ENCODE measurements at places on chromosomes 4 and X.

- no peak for DNase-seq
Measured at GRCh38 chrX:10130354-10130753, 26.4 kb upstream of the CLCN4 start.

GRCh38 chr4:164926301-164926700, 49.3 kb downstream of the APELA start:
- no peak for DNase-seq

GRCh38 chr4:7516773-7517144, 82.0 kb upstream of the PSAPL1 start:
- no peak for DNase-seq

GRCh38 chr4:8427761-8428287, 12.7 kb downstream of the ACOX3 start:
- DNase-seq: no peak

- DNase-seq: no peak
Measured at GRCh38 chr4:119655111-119655837, 26.7 kb upstream of the PDE5A start.

DNA sequence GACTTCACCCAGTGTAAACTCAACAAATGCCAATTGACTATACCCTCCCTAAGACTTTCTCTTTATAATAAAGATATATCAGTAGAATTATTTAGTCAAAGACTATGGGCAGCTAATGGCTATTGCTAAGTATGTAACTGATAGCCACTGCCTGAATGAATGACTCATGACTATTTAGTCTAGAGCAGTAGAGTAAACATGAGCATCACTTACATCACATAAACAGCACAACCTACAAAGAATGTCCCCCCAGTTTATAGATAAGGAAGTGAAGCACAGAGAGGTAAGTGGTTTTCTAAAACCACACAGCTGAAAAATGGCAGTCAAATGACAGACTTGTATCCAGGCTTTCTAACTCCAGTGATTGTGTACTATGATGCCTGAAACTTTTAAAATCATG, 507.0 kb downstream of the PPARGC1A start:
- DNase-seq: no peak

DNA sequence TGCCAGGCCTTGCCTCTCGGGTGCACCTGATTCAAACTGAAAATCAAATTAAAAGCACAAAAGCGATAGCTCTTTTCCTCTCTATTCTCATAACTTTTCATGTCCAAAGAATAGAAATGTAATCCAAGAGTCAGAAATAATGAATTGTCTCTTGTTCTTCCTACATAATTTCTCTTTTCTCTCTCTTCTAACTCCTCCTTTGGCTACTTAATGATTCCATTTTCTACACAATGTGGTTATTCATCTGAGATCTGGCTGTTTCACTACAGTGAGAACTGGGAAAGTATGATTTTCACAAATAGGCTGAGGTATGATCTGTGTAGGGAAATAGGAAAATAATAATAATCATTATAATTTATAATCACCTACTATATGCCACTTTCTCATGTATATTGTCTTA, 703.5 kb downstream of the PDHA2 start:
- DNase-seq: no peak

DNA sequence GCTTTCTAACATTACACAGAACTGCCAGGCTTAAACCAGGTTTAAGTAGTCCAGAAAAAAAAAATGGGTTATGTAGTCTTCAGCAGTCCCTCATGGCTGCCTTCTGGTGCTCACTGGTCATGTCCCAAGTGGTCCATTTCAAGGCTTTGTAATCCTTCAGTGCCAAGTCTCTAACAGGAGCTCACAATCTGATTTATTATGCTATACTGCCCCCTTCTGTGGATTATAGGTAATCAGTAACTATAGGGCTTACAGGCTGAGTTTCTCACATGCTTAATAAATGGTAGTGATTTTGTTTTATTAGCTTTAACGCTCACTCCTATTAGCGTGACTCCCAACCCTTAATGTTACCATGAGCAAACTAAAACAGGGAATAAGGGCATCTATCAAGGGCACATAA, 92.5 kb upstream of the EDA2R start:
- no peak for DNase-seq
